ENCODE measurements at places on chromosomes 13 and 19.
A peak's percentile ranks its signal among the peaks of the same experiment; 100 is the strongest.

- no peak for DNase-seq
Observed at GRCh38 chr19:2609389-2610116, 92.9 kb downstream of the GNG7 start.

GRCh38 chr19:38266981-38267597 lies 2.7 kb downstream of the SPINT2 start:
- DNase-seq, result no peak

DNA sequence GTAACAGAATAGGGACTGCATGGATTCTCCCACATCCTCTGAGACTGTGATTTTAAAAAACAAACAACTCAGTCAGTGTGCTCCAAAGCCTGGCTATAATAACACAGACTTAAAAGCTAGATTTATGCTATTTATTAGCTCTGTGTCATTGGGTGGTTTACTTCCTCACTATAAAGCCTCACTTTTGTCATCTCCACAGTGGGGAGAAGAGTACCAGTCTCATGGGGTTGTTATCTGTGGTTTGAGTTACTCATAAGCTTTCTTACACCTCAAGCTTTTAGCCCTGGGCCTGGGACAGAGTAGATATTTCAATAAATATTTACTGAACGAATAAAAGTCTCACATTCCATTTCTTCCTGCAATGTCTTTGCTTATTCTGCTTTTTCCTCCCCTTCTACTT lies 5.3 kb downstream of the RNASEH2B start:
- DNase-seq, result no peak

DNA sequence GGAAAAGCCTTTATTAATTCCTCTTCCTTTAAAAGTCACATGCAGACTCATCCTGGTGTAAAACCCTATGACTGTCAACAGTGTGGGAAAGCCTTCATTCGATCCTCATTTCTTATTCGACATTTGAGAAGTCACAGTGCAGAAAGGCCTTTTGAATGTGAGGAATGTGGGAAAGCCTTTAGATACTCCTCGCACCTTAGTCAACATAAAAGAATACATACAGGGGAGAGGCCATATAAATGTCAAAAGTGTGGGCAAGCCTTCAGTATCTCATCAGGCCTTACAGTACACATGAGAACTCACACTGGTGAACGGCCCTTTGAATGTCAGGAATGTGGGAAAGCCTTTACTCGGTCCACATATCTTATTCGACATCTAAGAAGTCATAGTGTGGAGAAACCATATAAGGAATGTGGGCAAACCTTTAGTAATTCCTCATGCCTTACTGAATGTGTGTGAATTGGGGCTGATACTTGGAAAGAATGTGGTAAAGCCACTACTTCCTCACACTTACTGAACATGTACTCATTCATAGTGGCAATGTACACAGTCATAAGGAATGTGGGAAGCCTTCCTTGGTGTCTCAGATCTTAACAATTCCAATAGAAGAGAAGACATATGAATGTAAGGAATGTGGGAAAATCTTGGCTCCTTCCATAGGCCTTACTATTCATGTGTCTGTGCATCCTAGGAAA lies 18.8 kb downstream of the ZNF559 start:
- DNase-seq, result no peak

GRCh38 chr13:27273658-27274425 lies 3.2 kb downstream of the RASL11A start:
- no peak for DNase-seq

DNA sequence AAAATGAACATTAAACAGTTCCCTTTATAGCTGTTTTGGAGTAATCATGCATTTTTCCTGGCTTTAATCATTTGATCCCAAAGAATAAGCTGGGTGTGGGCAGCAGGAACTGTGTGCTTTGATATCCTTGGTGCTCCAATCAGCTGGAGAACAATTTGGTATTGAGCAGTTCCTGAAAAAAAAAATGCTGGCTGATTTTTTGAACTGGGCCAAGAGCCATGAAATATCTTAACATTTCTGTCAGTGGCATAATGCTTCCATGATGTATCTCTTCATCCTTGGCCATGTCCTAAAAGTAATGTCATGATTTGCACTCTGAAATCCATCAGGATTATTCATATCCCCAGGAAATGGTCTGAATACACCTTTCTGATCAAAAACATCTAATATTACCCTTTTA lies 134.7 kb downstream of the LHFPL6 start:
- no peak for DNase-seq

DNA sequence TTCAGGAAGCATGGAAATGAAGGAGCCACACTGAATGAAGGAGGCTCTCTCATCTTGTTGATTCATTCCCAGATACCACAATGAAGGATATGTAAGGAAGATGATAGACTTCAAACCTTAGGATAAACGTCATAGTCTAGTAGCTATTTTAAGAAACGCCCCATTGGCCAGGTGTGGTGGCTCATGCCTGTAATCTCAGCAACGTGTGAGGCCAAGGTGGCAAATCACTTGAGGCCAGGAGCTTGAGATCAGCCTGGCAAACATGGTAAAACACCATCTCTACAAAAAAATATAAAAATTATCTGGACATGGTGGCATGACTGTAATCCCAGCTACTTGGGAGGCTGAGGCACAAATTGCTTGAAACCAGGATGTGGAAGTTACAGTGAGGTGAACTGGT lies 17.1 kb upstream of the ZNF841 start:
- DNase-seq, result no peak

GRCh38 chr19:30309176-30309575 lies 63.0 kb upstream of the ZNF536 start:
- DNase-seq, result no peak

GRCh38 chr19:48543121-48543710 lies 8.8 kb upstream of the SULT2B1 start:
- DNase-seq, result no peak

- DNase-seq, result no peak
Observed at GRCh38 chr19:16026131-16026530, 50.2 kb upstream of the TPM4 start.

GRCh38 chr19:3136684-3137055 lies 837 bp downstream of the GNA15 start:
- DNase-seq, result no peak

GRCh38 chr13:95209109-95209508 lies 92.1 kb downstream of the ABCC4 start:
- no peak for DNase-seq

DNA sequence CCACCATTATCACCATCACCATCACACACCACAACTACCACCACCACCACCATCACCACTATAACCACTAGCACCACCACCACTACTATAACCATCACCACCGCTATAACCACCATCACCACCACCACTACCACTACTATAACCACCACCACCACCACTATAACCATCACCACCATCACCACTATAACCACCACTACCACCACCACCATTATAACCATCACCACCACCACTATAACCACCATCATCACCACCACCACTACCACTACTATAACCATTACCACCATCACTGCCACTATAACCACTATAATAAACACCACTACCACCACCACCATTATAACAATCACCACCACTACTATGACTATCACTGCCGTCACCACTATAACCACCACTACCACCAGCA lies 173.2 kb downstream of the DCLK1 start:
- DNase-seq, result no peak

DNA sequence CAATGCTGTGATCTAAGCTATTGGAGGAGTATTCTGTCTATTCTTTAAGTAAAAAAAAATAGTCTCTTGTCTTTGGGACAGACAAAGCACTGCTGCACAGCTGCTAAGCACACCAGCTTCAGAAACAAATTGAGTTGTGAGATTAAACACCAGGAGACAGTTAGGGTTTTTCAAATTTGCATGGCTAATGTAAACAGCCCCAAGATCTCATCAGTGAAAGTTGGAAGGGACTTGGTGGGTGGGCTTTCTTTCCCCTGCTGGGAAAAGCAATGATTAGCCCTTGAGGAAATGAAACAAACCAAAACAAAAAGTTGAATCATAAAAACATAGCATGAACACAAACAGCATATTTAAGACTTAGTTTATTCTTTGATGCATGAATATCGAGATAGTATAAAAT lies 143.6 kb upstream of the SLITRK1 start:
- DNase-seq, result no peak

DNA sequence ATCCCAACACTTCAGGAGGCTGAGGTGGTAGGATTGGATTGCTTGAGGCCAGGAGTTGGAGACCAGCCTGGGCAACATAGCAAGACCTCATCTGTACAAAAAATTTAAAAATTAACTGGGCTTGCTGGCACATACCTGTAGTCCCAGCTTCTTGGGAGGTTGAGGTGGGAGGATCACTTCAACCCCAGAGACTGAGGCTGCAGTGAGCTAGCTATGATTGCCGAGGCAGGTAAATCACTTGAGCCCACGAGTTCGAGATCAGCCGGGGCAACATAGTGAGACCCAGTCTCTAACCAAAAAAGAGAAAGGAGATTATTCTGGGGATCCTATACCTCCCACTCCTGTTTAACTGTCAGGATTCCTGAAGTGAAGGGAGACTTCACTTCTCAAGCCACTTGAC lies 16.4 kb upstream of the GARRE1 start:
- DNase-seq, result no peak

DNA sequence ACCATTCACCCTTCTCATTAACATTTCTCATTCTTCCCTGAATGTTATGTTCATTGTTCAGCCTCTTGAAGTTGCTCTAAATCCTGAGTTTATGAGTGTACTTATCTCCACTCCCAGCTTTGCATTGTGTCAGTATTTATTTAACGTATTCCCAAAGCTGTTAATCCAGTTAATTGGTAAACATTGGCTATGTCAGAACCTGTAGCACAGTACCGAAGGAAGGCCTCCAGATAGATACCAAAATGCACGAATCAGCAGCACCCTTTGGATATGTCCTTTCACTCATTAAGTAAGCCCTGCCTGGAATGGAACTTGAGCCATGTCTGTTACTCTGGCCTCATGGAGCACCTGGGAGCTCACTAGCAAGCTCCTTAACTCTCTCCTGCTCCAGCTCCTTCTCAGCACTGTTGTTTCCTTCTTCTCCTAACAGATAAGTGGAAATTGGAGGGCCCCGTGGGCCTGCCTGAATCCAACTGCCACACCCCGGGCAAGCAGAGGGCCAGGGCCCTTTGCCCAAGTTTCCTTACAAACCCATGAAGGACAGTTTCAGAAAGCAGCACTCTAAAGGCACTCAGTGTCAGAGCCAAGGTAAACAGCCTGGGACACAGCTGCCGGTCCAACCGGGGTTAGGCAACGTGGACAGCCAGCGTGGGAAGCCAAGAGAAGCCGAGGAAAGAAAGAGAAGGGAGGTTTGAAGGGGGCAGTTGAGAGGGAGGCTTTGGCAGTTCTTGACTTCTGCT lies 155.0 kb upstream of the SERP2 start:
- no peak for DNase-seq

- peak; percentile 31 for DNase-seq
Observed at GRCh38 chr19:56477429-56478338, 539 bp upstream of the ZNF667 start.

DNA sequence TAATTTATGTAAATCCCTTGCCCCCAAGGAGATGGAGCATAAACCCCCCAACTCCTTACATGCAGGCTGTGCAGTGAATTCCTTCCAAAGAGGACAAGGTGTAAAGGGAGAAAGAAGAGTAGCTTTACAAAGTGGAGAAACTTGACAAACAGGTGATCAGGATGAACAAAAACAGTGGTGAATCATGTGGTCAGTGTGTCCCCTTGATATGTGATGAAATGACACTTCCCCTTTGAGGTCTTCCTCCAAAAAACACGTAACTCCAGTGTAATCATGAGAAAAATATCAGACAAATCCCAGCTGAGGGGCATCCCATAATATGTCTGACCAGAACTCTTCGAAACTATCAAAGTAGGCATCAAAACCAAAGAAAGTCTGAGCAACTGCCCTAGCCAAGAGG lies 29.5 kb upstream of the AKT2 start:
- no peak for DNase-seq

GRCh38 chr13:48492096-48492440 lies 40.8 kb downstream of the RCBTB2 start:
- no peak for DNase-seq

- DNase-seq, result no peak
Observed at GRCh38 chr19:4284176-4284958, 5.3 kb downstream of the SHD start.

DNA sequence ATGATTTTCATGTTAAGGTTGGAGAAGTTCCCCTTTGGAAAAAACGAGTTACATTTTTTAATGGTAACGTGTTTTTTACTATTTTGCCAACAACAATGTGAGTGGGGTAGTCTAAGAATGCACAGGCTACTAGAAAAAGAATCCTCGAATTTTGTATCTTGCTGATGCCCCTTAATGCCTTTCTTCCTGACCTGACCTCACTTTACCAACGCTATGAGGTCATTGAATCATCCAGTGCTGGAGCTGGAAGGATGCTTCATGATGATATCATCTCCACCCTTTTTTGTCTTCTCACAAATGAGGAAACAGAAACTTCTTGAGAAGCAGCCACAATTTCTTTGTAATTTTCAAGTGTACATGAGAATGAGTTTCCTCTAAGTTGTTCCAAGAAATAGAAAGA lies 8.2 kb upstream of the UBL3 start:
- DNase-seq, result no peak

DNA sequence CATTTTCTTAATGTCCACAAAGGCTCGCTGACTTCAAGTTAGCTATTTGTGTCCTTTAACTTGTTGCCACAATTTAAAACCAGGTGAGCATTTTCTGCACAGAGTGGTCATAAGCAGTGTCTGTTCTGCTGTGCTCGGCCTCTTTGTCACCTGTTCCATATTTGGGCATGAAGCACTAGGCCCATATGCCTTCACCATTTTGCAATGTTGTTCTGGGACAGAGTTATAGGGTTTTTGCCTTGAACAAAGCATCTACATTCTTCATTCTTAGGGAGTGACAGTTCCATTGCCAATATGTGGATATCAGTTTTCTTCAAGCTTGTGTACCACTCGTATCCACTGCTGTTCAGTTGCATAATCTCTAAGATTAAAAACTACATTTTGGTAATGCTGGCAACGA lies 56.1 kb downstream of the LRCH1 start:
- no peak for DNase-seq

DNA sequence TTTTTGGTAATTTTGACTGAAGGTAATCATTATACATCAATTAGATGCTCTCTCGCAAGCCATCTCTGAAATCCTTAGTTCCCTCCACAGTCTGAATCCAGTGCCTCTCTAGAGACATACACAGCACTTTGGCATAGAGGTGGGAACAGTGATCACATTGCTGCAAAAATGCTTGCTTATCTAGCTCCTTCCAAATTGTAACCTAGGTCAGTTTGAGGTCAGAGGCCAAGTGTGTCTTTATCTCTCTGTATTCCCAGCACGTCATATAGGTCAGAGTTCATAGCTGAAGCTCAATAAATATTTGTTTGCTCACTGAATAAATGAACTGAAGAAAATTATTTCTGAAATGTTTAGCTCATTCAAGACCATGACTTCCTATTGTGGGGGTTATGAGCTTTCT lies 462.5 kb downstream of the DIAPH3 start:
- DNase-seq, result no peak

- DNase-seq, result no peak
Observed at GRCh38 chr13:56314765-56315164, 826.0 kb upstream of the PRR20A start.

DNA sequence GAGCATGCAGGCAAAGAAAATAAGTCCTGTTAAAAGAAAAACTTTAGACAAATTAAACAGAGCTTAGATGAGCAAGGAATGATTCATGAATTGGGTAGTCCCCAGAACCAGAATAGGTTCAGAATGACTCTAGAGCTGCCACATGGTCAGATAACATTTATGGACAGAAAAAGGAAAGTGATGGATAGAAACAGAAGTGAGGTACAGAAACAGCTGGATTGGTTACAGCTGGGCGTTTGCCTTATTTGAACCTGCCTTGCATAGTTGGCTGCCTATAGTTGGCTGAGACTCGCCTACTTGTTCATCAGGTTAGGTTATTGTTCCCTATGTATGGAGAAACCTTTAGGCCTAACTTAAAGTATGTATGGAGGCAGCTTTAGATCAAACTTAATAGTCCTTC lies 35.4 kb downstream of the WDFY2 start:
- no peak for DNase-seq
